ENCODE measurements at places on chromosomes 3 and 15.

DNA sequence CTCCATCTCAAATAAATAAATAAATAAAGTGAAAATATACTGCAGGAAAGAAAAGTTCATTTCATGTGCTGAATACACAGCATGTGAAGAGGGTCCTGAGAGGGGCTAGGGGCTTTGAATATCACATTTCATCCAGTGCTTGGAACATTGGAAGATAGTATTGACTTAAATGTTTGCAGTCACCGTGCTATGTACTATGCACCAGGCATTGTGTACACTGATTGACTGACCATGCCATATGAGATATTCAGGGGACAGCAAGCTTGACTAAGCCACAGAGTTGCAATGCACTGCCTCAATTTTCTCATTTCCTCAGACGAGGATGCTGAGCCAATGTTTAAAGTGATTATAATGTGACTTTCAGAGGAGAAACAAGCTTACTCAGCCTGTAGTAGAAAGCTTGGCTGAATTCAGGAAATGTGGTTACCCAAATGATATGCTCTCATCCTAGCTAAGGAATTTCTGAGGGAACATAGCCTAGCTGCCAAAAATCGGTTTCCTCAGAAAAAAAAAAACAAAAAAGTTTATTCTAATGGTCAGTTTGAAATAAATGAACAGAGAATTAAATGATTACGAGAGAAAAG lies 557.9 kb downstream of the FGF12 start:
- no peaks in the 10 kb centered on the region for H3K36me3 ChIP-seq
- no peaks in the 10 kb centered on the region for H3K4me1 ChIP-seq
- no peaks in the 10 kb centered on the region for H3K27me3 ChIP-seq
- H3K27ac ChIP-seq = no peak overlapping the region
- no peak for DNase-seq

GRCh38 chr15:28881600-28881999 lies 4.2 kb upstream of the APBA2 start:
- H3K36me3 ChIP-seq = no peaks in the 10 kb centered on the region
- peaks cover 11% of the 10 kb centered on the region for H3K27me3 ChIP-seq
- no peaks in the 10 kb centered on the region for H3K4me1 ChIP-seq
- H3K27ac ChIP-seq = no peak overlapping the region

DNA sequence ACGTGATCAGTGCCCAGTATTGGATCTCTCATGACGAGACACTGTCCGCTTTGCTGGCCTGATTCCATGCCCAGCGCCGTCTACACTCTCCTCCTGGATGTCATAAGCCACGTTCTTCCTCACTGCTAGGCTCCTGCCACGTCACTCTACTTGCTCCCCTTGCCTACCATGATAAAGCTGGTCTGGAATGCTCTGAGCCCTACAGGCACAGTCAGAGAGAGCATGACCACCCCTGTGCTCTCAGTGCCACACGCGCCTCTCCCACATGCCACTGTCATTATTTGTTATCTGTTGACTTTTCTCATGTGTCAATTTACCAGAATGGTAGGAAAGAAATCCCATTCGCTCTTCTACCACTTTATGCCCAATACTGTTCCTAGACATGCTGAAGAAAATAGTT lies 148.6 kb downstream of the ANO10 start:
- no peaks in the 10 kb centered on the region for H3K36me3 ChIP-seq
- H3K4me1 ChIP-seq = no peaks in the 10 kb centered on the region
- no peak overlapping the region for H3K4me3 ChIP-seq
- DNase-seq = no peak
- H3K27ac ChIP-seq = no peak overlapping the region
- no peaks in the 10 kb centered on the region for H3K27me3 ChIP-seq

DNA sequence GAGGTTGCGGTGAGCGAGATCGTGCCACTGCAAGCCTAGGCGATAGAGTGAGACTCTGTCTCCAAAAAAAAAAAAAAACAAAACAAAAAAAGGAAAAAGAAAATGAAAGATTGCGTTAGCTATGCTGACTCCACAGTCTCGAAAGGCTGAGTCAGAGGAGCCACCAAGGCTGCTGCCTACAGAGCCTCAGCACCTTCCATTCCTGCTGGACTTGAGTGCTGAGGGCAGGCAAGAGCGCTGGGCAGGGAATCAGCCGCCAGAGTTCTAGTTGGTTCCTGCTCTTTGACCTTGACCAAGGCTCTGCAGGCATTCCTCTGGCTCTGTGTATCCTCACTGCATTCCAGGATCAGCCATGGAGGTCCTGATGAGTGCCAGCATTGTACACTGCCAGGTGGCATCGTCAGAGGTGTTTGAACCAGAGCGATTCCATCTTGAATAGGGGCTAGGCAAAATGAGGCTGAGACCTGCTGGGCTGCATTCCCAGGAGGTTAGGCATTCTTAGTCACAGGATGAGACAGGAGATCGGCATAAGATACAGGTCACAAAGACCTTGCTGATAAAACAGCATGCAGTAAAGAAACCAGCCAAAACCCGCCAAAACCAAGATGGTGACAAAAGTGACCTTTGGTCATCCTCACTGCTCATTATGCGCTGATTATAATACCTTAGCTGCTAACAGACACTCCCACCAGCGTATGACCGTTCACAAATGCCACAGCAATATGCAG lies 5.9 kb downstream of the MESP2 start:
- no peak overlapping the region for H3K4me3 ChIP-seq
- DNase-seq = no peak
- no peak overlapping the region for H3K27ac ChIP-seq

- no peak for DNase-seq
- no peak overlapping the region for H3K27ac ChIP-seq
- H3K36me3 ChIP-seq = no peaks in the 10 kb centered on the region
- H3K4me1 ChIP-seq = no peaks in the 10 kb centered on the region
- H3K27me3 ChIP-seq = no peaks in the 10 kb centered on the region
- no peak overlapping the region for H3K4me3 ChIP-seq
Observed at GRCh38 chr15:59618406-59618805, 6.8 kb downstream of the GCNT3 start.
